Activated effector memory CD4-positive, alpha-beta T cell treated with anti-CD3 and anti-CD28 coated beads, Interleukin-2, amount 50 U/mL, for 16 hours (primary cell): ENCODE measurements at places on chromosomes 4 and X.
A peak's percentile ranks its signal among the peaks of the same experiment; 100 is the strongest.

GRCh38 chrX:70592091-70592490 lies 147.5 kb downstream of the DLG3 start:
- no peak for DNase-seq

- no peak for DNase-seq
These were observed 41.5 kb downstream of the EFNB1 start for GRCh38 chrX:68870357-68870756.

GRCh38 chrX:153844509-153845082 lies 14.3 kb upstream of the PDZD4 start:
- no peak for DNase-seq

GRCh38 chr4:21688596-21689265 lies 259.8 kb downstream of the KCNIP4 start:
- no peak for DNase-seq

GRCh38 chr4:26048378-26048882 lies 134.4 kb downstream of the SMIM20 start:
- no peak for DNase-seq

DNA sequence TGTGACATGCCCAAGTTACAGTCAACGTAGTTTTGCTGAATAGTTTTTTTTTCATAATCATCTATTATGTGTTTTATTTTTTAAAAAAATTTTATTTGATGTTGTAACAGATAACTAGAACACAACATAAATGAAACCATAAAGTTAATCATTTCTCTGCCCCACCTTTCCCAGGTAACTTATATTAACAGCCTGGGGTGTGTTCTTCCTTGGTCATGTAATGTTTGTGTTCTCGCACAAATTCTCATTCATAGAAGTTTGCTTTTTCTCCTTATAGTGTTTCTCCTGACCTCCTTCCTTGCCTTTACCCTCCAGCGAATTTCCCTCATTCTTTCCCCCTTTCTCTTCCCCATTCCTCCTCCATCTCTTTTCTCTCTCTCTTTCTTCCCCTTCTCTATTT lies 214.8 kb downstream of the SOWAHB start:
- DNase-seq: no peak

GRCh38 chr4:183918696-183919095 lies 13.6 kb downstream of the STOX2 start:
- DNase-seq: no peak

- DNase-seq: no peak
These were observed 1.0 kb upstream of the IL13RA1 start for GRCh38 chrX:118726396-118726795.

GRCh38 chr4:159355466-159355865 lies 252.6 kb downstream of the RAPGEF2 start:
- no peak for DNase-seq

DNA sequence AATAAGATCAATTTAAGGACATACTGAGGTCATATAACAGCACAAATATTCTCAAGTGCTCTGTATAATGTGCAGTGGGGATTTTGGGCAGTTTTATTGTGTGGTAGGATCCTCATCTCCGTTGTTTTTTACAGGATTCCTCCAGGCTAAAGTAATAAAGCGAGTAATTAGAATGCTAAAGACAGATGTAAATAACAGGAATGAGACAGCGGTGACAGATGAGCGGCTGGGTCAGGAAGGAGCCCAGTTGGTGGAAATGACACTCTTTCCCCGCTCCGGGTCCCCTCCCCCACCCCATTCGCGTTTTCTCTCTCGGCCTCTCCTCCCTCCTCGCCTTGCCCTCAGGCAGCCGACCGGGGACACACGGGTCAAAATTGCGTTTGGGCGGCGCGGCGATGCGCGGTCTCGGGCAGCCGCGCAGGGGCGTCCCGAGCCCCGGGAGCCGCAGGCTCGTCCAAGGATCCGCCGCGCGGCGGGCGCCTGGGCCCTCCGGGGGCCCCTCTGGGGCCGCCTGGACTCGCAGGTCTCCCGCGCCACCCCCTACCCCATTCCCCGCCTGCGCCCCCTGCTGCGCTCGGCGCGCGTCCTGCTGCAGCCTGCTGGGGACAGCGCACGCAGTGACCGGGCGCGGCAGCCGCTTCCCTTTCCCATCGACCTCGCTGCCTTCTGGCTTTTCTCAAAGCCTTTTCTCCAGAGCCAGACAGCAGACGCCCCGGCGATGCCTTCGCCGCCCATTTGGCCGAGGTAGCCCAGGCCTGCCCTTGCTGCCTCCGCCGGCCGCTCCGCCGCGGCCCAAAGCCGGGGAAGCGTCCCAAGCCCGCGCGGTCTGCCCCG lies 16.2 kb downstream of the POU4F2 start:
- no peak for DNase-seq

GRCh38 chrX:152823657-152824056 lies 6.9 kb downstream of the CETN2 start:
- DNase-seq: no peak

DNA sequence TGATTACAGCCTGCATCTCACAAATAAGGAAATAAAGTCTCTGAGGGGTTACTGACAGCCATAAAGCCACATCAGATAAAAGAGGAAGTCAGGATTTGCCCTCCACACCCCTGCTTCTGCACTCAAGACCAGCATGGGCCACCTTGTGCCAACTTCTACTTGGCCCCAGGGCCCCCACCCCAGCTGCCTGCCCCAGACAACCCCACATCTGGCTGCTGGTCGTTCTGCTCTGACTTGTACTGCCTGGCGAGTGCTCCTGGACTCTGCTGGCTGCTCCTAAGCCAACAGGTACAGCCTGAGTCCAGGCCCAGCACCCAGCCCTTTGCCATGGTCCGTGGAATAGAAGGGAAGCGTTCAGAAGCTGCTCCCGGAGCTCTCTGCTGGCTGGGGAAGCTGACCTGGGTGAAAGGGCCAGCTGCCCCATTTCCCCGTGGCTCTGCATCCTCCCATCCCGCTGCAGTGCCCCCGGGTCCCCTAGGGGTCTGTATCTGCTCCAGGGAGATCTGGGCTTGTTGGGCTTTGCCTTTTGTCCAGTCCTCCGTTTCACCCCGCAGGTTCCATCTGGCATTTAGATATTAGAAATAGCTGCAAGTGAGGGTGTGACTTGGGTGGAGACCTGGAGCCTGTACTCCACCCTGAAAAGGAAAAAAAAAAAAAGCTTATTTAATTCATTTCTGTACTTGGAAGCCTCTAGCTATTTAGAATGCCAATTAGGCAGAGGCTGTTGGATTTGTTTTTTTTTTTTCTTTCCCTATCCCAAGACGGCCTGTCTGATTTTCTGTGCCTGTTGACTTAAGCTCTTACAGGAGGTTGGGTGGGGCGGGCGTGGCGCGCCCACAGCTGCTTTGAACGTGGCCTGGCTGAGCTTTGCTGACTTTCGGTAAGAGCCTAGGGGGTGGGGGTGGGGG lies 194.7 kb downstream of the PTTG2 start:
- peak; percentile 67 for DNase-seq

DNA sequence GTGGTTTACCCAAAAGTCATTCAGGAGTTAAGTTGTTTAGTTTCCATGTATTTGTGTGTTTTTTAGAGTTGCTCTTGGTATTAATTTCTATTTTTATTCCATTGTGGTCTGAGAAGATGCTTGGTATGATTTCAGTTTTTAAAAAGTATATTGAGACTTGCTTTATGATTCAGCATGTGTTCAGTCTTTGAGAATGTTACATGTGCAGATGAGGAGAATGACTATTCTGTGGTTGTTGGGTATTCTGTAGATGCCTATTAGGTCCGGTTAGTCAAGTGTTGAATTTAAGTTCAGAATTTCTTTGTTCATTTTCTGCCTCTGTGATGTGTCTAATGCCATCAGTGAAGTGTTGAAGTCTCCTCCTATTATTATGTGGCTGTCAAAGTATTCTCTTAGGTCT lies 249.4 kb downstream of the ARHGAP10 start:
- DNase-seq: no peak

DNA sequence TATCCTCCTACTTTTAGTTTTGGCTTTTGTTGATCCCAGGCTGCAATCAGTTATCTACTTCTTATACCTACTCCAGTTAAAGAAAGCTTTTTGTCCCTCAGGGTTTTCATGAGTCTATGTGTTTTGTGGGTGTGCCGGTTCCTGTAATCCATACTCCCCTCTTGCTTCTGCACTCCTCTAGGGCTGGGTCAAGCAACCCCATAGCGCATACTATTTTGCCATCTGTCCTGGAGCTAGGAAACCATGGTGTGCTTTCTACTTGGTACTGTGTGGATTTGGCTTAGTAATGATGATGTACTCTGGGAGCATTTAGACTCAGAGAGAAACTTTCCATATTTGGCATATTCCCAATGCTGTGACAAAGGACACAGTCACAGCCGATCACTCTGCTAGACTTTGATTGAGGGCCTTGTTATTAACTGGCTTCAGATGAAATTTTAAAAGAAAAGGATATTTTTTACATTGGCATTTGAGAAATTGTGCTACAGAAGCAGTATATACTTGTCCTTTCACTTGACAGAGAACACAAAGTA lies 86.1 kb upstream of the GRXCR1 start:
- DNase-seq: no peak

DNA sequence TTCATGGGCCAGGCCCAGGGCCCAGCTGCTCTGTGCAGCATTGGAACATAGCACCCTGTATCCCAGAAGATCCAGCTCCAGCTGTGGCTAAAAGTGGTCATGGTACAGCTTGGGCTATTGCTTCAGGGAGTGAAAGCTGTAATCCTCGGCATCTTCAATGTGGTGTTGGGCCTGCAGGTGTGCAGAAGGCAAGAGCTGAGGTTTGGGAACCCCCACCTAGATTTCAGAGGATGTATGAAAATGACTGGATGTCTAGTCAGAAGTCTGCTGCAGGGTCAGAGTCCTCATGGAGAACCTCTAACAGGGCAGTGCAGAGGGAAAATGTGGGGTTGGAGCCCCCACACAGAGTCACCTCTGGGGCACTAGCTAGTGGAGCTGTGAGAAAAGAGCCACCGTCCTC lies 341.7 kb downstream of the PPP3CA start:
- no peak for DNase-seq

DNA sequence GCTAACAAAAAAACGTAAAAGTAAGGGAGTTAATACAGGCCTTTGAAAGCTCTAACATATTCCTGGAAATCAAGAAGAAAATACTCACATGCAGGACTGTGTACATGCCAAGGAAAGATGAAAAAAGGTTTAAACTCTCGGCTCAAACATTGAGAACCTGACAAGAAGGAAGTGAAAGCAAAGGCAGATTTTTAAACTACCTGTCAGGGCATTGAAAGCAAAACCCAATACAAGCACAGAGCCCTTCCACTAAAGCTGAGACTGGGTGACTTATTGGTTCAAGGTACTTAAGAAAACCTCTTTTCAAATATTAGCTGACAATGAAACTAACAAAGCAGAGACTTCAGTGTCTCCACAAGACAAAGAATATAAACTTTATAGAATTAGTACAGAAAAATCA lies 313.0 kb upstream of the GRID2 start:
- no peak for DNase-seq

DNA sequence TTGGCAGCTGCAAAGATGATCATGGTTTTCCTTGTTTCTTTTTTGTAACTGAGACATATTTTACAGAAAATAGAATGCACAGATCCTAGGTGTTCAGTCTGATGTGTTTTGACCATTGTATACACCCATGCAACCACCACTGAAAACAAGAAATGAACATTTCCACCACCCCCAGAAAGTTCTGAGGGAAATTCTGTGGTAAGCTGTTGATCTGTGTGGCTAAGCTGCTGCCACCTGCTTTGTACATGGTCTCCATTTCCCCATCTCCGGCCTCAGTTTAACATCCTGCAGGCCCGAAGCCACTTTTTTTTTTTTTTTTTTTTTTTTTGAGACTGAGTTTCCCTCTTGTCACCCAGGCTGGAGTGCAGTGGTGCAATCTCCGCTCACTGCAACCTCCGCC lies 65.3 kb downstream of the NYX start:
- no peak for DNase-seq

DNA sequence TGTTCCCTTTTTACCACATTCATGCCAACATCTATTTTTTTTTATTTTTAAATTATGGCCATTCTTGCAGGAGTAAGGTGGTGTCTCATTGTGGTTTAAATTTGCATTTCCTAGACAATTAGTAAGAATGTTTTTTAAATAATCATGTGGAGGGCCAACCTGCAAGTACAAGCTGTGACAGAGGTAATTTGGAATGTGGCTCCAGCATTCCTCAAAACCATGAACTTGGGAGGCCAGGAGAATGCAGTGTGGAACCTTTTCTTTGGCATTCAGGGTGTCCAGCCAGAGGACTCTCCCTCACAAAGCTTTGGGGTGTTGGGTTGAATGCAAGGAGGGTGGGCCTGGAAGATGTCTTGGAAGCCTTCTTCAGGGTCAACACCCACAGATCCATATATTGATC lies 7.3 kb upstream of the TMEM185A start:
- DNase-seq: no peak

GRCh38 chrX:103538728-103539127 lies 19.4 kb upstream of the RAB40A start:
- no peak for DNase-seq

DNA sequence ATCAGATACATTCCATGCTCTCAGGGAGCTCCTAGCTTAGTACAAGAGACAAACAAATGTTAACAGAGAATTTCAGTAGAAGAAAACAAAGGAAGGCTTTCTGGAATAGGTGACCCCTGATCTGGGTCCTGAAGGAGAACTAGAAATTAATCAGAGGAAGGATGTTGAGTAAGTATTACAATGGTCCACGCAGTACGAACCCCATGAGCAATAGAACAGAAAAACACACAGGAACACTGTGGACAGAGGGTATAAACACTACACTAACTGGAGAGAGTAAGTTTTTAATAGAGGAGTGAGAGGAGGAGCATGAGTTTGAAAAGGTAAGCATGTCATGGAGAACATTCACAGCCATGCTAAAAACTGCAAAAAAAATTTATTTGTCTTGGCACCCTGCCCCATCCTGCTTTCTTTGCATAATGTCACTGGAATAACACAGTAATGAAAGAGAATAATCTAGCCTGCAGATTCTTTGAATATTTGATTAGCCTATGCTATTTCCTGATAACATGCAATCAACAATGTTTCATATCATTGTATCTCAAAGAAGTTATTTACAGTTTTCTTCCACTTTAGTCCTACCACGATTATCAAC lies 140.3 kb upstream of the ZXDB start:
- no peak for DNase-seq

GRCh38 chr4:81634766-81635549 lies 163.3 kb upstream of the RASGEF1B start:
- no peak for DNase-seq

DNA sequence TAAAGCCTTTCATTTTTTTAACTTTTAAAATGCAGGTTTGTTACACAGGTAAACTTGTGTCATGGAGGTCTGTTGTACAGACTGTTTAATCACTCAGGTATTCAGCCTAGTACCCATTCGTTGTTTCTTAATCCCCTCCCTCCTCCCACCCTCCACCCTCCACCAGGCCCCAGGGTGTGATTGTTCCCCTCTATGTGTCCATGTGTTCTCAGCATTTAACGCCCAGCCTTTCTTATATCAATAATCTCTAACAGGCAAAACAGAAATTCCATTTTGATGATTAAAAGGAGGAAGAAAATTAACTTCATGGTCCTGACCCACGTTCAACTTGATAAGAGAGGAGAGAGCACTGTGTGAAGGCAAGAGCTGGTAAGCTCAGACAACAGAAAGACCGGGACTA lies 75.1 kb downstream of the TSPAN5 start:
- DNase-seq: no peak
